ENCODE measurements at places on chromosomes 16 and 17.

DNA sequence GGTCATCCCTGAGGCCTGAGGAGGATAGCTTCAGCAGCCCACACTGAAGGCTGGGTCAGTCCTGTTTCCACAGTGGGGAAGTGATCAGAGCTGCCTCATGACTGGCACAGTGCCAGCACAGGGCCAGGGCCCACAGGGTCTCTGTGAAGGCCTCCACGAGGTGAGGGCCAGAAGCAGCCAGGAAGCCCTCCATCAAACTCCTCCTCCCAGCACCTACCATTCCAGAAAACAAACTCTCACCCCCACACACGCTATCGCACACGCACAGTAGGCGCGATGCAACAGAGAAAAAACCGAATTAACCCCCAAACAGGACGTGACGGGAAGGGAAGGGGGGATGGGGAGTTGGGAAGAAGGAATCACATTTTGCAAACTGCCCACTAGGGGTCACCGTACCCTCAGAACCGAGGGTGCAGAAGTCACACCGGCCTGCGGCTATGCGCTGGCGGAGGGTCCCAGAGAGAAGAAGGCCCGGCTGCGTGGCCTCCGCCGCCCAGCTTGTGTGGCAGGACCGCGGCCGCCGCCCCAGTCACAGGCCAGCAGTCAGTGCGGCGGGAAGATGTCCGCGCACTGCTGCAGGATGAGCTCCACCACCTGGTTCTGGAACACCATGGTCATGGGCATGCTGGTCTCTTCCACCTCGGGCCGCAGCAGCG lies 37.6 kb downstream of the ARHGAP27 start:
- DNase-seq, result peak; percentile 90

- DNase-seq, result peak; percentile 96
Observed at GRCh38 chr16:86509759-86510464, 415 bp upstream of the FOXF1 start.

- peak; percentile 88 for DNase-seq
Observed at GRCh38 chr16:85767531-85767930, 16.6 kb upstream of the C16orf74 start.

- DNase-seq, result no peak
Observed at GRCh38 chr17:28773736-28774135, 29.9 kb downstream of the TRAF4 start.

GRCh38 chr17:10512856-10513255 lies 5.5 kb downstream of the MYH1 start:
- no peak for DNase-seq

DNA sequence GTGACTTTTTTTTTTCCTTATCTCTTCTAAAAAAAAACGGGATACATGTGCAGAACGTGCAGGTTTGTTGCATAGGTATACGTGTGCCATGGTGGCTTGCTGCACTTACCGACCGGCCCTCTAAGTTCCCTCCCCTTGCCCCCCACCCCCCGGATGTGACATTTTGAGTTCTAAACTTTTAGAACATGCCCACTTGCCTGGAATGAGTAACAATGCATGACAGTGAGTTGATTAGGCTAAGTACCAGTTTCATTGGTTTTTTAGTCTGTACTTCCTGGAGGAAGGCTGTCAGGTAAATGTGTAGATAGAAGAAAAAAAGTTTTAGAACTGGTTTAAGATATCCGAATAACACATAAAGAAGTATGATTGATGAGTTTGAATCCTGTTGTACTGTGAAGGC lies 4.0 kb downstream of the BPTF start:
- no peak for DNase-seq

- DNase-seq, result no peak
Observed at GRCh38 chr16:2199621-2200139, 3.3 kb upstream of the CASKIN1 start.

DNA sequence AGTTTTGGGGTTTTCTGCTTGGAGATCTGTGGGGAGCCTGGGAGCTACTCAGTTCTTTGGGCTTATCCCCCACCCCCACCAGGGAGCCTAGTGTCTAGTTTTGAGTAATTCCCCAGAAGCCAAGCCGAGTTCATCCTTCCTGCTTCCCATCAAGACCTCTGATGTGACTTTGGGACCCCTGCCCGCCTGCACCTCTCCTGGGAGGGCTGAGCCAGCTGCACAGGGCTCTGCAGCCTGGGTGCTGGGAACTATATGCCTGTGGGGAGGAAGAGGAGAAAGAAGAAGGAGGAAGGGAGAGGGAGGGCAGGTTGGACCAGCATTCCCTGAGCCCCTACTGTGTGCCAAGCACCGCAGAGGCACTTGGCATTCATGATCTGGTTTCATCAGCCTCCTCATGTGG lies 178.9 kb downstream of the TMEM132E start:
- DNase-seq, result no peak

GRCh38 chr16:14375132-14375491 lies 254.9 kb downstream of the PARN start:
- peak; percentile 29 for DNase-seq

- peak; percentile 31 for DNase-seq
Observed at GRCh38 chr17:1159431-1160180, 20.2 kb downstream of the ABR start.

GRCh38 chr17:48054238-48055185 lies 6.4 kb downstream of the NFE2L1 start:
- DNase-seq, result peak; percentile 60

- no peak for DNase-seq
Observed at GRCh38 chr16:49918257-49918656, 62.3 kb upstream of the ZNF423 start.

- peak; percentile 46 for DNase-seq
Observed at GRCh38 chr16:80804056-80804525, 307 bp downstream of the CDYL2 start.

DNA sequence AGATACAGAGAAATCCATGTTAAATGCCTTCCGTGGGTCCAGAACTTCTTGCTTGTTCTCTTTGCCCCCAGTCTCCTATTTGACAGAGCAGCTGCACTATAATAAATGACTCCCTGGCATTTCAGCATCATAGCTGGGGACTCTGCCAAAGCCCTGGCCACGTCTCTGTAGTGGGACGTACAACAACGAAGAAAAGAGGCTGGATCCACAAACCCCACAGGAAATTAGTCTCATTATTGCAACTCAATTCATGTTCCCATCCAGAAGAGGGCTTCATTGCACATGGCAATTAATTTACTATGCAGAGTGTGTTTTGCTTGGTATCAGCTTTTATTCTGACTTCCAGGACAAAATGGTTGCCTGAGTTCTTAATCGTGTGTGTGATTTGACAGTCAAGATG lies 121.3 kb downstream of the CDH13 start:
- peak; percentile 66 for DNase-seq

DNA sequence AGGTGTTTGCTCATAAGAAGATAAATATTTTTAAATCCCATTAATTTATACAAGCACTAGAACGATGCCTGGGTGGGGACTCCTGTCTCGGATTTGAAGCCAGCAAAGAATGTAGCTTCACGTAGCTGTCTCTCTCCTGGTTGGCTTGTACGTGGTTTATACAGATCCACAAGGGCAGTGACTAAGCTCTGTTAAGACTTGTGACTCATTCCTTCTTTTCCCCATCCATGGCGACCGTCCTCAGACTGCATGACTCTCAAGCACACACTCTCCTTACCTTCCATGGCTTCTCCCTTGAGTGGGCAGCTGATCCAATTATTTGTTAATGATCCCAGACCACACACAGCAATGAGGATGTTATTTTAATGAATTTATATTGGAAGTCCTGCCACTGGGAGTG lies 679.7 kb upstream of the SOX9 start:
- DNase-seq, result peak; percentile 95

DNA sequence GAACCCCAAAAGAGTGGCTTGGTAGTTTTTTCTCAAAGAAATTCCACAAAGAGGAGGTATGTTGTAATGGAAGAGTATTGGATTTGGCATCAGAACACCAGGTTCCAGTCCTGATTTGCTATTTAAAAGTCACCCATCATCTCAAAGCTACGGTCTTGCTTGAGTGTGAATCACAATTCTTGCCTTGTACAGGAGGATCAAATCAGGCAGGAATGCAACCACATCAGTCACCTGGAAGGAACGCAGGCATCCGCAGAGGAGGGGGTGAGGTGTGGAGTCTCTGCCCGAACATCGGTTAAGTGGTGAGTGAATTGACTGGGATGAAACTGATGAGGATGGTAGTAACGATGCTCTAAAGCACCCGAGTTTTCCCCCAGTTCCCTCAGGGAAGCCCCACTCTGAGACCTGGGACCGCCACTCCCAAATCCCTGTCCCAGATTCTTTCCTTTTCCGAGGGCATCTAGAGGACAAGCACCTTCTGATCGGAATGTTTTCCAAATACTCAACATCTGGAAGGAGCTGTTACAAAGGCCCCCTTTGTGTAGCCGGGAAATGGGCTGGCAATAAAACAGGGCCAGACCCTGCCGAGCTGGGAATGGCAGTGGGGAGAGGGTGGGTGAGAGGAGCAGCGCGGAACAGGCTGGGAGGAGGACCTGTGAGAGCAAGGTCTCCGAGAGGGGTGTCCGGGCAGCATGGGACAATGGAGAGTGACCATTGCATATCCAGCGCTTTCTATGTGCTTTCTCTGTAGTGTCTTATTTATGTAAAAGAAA lies 469.6 kb downstream of the SLC39A11 start:
- no peak for DNase-seq

DNA sequence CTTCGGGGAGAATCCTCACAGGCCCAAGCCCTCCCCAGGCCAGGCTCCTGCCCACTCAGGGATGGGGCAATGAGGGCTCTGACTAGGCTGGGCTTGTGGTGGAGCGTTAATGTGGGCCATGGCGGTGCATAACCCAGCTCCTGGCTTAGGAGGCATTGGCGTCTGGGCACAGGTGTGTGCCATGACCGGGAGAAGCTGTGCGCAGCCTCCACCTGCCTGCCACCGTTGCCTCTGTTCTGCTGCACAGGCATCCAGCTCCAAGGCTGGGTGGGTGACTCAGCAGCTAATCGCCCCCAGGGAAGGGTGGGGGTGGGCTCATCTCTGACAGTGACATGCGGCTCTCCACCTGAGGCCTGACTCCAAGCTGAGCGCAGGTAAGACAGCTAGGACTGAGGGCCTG lies 3.5 kb upstream of the ARHGAP27 start:
- DNase-seq, result no peak

GRCh38 chr16:28192806-28193529 lies 18.8 kb downstream of the XPO6 start:
- DNase-seq, result no peak

- no peak for DNase-seq
Observed at GRCh38 chr16:20242568-20243255, 84.6 kb downstream of the GP2 start.

DNA sequence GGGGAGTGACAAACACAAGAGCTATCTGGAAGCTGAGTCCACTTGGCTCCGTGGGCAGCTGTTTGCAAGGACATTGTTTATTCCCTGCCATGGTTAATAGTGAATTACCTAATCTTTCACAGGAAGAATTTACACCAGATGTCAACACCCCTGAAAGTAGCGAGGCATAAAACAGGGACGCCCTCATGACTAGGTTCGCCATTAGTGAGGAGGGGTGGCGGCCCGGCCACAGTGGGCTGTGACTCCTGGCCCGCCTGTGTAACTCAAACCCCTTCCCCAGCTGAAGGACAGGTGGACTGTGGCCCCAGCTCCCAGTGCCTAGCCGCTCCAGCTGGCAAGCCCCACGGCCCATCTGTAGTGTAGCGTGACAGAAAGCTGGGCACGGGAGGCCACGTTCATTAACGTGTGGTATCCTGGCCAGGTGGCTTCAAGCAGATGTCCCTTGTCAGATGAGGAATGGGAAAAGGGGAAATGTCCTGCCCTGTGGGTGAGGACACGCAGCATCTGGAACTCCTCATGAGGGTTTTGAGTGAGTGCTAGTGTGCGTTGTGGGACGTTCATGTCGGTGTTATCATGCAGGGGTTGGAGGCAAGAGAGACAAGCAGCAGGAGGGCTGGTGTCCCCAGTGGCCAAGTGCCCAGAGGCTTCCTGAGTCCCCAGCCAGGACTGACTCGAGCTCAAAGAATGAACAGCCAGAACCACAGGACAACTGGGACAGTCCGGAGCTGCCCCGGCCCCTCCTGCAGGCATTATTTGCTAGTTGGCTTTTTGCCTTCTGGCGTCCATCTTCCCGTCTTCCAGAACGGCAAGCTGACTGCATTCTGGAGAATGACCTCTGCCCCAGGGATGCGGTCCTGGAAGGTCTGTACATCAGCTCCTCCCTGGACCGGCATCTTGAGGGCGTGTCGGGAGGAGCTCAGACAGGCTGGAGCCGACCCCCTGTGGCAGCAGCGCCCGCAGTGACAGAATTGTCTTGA lies 19.2 kb downstream of the KDM8 start:
- DNase-seq, result peak; percentile 76

GRCh38 chr16:50830698-50831097 lies 88.8 kb downstream of the CYLD start:
- DNase-seq, result no peak

DNA sequence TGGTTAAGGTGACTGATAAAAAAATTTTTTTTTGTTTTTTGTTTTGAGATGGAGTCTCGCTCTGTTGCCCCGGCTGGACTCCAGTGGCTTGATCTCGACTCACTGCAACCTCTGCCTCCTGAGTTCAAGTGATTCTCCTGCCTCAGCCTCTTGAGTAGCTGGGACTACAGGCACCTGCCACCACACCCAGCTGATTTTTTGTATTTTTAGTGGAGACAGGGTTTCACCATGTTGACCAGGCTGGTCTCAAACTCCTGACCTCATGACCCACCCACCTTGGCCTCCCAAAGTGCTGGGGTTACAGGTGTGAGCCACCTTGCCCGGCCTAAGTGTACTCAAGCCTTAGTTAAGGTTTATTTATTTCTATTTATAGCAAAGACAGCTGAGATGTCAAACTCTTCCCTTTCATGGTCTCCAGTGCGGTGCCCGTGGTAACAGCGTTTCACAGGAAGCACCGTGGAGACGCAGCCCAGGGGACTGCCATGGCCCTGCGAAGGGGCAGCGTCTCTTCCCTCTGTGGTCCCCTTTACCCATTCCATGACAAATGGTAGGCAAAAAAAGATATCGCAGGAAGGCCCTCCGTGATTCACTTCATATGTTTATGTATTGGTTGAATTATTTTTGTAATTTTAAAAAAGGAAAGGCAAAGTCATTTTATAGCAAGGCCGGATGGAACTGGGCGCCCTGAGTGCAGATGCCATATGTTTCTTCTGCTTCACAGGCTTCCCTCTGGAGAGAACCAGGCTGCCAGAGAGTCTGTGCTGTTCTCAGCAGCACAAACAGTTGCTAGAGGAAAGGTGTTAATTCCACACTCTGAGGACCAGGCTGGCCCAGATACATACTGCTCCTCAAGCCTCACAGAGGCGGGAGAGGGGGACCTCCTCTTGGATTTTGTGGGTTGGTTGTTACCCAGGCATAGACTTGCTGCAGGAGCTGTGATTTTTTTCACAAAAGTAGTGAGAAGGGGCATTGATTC lies 29.2 kb downstream of the DDX19A start:
- DNase-seq, result no peak

- DNase-seq, result peak; percentile 68
Observed at GRCh38 chr17:50221266-50221863, 19.9 kb upstream of the COL1A1 start.

DNA sequence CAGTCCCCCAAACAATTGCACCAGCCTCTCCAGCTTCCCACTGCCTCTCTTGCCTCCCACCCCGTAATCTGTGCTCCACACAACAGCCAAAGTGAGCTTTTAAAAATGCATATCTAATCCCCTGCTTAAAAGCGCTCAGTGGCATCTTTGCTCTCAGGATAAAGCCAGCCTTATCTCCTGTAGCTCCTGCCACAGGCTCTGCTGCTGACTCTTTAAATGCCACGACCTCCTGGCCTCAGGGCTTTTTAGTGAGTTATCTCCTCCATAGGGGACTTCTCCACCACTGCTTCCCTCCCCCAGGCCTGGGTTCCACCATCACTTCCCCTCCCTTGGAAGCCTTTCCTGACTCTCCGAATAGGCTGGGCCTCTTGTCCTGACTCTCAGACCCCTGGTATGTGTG lies 98.6 kb downstream of the GNAO1 start:
- DNase-seq, result no peak

GRCh38 chr17:9273428-9274391 lies 252.4 kb downstream of the NTN1 start:
- DNase-seq, result peak; percentile 52

Measured in IMR-90 (cell line).